ENCODE measurements at places on chromosomes 16 and 17.
A peak's percentile ranks its signal among the peaks of the same experiment; 100 is the strongest.

DNA sequence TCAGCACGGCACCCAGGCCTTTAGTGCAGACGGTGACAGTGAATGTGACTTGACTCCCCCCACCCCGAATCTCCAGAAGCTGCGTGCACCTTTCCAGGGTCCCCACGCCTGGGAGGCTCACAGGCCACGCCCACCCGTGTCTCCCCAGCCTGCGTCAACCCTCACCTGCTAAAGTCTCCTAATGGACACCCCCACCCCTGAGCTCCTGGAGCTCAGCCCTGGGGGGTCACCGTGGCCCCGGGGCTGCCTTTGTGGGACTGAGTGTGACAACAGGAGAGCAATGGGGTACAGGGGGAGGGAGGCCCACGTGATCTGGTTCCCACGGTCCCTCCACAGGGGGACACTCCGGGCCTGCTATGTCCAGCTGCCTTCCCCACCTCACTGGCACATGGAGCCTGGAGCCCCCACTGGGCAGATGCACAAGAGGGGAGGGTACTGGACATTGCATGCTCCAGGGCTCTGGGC is 7.4 kb upstream of the FASN start:
- DNase-seq: peak; percentile 23

- no peak for DNase-seq
These were observed 5.9 kb downstream of the ARSG start for GRCh38 chr17:68297195-68297594.

GRCh38 chr17:79845601-79845949 is 6.3 kb upstream of the CBX4 start:
- DNase-seq: no peak

GRCh38 chr17:13569398-13570123 is 32.2 kb downstream of the HS3ST3A1 start:
- DNase-seq: no peak

DNA sequence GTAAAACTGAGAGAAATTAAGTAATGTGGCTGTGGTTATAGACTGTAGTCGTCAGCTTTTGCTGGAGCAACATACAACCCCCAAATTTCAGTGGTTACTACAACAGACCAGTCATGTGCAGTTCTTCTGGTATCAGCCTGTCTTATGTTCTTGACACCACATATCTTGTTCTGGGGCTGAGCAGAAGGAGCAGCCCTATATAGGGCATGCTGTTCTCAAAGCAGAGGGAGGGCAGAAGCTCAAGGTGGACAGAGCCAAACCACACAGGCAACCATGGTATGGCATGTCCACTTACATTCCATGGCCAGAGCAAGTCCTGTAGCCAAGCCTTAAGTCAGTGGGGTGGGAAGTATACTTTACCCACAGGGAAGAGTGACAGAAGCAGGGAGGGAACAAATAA is 7.7 kb downstream of the PRKAR1A start:
- DNase-seq: no peak

- no peak for DNase-seq
These were observed 52.2 kb downstream of the TBC1D16 start for GRCh38 chr17:79983456-79983855.
